ENCODE measurements at places on chromosomes 6 and 20. TPM values are rescaled to one million over a fixed set of nuclear protein-coding genes. Genes with fewer than 3 reads are reported as not detected.

- no peak for DNase-seq
Observed at GRCh38 chr6:4901386-4902061, 102.3 kb downstream of the RPP40 start.

DNA sequence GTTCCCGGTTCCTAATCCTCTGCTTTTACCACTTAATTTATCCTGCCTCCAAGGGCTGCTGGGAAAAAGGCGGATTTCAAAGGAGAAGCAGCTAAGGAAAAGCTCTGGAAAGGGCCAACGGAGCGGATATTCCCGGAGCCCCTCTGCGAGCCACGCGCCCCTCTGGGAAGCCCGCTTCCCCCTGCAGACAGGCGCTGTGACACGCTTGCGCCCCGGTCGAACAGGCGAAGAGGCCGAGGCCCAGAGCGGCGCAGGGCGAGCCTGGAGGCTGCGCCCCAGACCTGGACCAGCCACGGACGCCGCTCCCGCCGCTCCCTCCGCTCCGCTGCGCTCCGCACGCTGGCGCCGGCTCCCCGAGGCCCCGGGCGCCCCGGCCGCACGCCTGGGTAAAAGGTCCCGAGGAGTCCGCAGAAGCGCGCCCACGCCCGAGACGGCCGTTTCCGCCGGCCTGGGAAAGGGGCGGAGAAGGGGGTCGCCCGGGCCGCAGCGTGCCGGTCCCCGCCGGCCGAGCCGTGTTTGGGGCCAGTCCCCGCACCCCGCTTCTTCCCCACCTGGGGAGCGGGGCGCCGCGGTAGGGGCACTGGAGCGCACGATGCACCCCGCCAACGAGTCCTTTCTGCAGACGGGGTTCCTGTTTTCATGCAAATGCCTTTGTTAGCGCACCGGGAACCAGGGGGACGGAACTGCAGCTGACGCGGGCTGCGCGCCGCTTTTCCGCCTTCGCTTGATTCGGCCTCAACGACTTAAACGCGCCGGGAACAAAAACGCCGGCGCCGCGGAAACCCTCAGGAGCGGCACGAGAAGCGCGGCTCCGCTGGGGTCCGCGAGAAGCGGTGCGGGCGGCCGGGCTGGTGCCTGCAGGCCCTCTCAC, 91.9 kb upstream of the SIRPA start:
- DNase-seq: peak; percentile 37

DNA sequence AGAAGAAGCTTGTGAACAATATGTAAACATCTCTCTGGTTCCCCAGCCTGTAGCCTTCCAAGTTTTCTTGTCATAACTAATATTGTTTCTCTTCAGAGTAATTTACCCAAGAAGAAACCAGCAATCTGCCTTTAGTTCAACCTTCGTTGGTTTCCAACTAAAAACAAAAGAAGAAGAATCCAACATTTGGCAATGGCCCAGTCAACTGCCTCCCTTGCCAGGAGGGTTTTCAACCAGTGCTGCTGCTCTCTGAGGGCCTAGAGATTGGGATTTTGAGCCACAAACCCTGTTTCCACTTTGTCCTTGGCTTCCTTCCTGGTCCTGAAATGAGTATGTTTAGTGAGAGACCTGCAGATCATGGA, 395.8 kb upstream of the CNR1 start:
- no peak for DNase-seq

GRCh38 chr6:155771822-155772221, 316.2 kb upstream of the NOX3 start:
- DNase-seq: no peak

DNA sequence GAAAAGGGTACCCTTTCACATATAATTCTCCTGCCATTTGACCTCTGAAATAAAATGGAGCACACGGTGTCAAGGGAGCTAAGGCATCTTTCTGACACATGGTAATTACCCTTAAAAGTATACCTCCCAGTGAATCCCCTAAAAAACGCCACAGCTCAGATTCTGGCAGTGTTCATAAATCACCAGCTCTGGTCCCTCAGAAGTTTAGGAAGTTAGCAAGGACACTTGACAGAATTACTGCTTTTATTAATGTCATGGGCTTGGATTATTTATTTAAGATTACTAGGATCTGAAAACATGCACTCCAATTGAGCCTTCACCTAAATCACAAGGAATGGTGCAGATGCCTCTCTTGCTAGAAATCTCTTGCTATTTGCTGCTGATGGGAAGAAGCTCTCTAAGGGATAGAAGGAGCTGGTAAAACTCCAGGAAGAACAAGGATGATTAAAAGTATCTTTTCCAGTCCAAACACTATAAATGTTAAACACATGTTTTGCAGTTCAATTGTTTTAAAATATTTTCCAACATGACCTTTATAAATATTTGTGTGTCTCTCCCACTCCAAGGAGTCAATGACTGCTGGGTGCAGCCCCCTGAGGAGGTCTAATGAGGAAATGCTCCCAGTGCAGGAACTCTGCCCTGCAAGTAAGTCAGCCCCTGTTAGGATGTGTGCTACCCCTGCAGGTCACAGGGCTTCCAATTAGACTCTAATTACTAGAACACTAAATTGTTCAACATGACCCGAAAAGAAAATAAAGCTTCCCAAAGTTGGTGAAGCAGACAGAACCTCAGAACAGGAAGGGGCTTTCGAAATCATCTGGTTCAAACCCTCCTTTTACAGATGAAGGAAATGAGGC, 230.3 kb downstream of the TFAP2A start:
- DNase-seq: no peak

GRCh38 chr6:97394160-97394748, 111.2 kb upstream of the MMS22L start:
- peak; percentile 21 for DNase-seq

- DNase-seq: no peak
Observed at GRCh38 chr6:145278163-145278807, 457.0 kb downstream of the EPM2A start.

DNA sequence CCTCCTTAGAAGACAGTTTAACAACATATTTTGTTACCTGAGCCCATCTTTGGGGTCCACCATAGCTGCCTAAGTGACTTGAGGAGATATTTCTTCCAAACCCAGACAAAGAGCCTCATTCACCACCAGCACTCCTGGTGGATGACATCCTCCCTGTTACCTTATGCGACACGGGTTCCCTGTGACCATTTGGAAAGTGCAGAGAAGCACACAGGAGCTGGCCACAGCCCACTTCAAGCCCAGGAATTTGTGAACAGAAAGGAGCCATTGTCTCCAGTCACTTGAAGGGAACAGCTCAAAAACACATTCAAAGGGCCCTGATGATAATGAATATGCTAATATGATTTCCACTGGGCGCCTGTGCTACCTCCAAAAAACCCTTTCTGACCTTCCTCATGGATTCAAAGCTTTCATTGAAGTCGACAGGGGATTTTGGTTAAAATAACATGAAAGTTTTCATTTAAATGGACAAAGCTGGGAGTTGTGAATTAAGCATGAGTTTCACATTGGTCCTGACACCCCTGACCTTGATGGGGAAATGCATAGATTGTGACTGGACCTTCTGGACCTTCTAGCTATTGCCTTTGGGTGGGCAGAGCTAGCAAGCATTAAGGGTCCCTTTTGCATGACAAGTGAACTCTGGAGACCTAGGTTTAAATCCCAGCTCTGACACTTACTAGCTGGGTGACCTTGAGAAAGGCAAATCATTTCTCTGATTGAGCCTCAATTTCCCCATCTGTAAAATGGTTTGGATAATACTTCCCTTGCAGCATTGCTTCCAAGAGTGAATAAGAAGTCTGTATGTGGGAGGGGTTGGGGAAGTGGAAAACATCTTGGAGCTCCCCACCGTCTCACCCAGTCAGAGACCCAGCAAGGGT, 83.3 kb upstream of the SIRPA start:
- DNase-seq: no peak

- DNase-seq: no peak
Observed at GRCh38 chr6:155829646-155830045, 374.0 kb upstream of the NOX3 start.

GRCh38 chr6:84967389-84967788, 203.0 kb upstream of the TBX18 start:
- no peak for DNase-seq

- no peak for DNase-seq
Observed at GRCh38 chr20:7868108-7868507, 72.2 kb downstream of the HAO1 start.

DNA sequence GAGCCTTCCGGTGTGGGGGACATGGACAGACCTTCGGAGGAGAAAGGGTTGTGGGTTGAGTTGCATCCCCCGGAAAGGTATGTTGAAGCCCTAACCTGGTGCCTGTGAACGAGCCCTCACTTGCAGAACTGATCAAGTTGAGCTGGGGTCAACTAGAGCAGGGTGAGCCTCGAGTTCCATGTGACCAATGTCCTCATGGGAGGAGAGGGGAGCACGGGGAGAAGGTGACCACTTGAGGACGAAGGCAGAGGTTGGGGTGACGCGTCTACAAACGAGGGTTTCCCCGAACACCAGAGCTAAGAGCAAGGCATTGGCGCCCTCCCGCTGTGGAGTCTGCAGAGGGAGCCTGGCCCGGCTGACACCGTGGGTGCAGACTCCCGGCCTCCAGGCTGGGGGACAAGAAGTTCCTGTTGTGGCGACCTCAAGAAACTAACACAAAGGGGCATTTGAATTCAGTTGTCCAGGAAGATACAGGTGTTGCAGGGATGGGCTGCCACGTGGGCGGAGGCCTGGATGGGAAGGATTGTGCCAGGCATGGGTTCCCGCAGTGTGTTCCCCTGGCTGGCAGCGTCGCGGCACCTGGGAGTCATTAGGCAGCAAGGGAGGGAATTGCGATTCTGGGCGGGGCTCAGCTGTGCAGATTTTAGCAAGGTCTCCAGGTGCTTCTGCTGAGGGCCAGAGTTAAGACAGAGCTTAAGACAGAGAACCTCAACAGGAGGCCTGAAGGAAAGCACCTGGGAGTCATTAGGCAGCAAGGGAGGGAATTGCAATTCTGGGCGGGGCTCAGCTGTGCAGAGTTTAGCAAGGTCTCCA, 20.4 kb upstream of the UNC93A start:
- DNase-seq: no peak

DNA sequence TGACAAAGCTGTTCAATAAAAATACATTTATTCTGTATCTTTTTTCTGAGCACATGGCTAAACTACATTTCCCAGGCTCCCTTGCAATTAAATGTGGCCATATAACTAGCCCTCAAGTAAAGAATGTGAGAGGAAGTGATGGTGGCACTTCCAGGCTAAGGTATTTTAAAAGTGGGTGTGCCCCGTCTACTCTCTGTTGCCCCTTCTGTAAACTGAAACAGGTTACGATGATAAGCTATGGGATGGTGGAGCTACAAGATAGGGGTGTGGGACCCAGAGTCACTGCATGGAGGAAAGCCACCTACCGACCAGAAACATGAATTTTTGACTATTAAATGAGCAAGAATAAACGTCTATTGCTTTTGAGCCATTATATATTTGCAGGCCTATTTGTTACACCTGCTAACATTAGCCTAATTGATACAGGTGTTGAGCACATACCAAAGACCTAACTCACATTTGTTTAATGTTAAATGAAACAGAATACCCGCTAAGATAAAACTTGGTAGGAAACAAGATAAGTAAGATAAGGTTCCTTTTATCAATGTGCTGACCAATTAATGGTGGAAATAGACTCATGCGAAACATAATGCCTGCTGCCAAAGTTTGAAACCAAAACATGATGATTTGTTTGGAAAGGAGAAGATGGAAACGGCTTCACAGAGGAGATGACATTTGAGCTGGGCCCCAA, 3.1 kb downstream of the FYN start:
- DNase-seq: no peak

- no peak for DNase-seq
Observed at GRCh38 chr6:140909156-140909555, 1223.6 kb upstream of the GJE1 start.

GRCh38 chr6:150184850-150185731, 42.2 kb downstream of the PPP1R14C start:
- DNase-seq: no peak

DNA sequence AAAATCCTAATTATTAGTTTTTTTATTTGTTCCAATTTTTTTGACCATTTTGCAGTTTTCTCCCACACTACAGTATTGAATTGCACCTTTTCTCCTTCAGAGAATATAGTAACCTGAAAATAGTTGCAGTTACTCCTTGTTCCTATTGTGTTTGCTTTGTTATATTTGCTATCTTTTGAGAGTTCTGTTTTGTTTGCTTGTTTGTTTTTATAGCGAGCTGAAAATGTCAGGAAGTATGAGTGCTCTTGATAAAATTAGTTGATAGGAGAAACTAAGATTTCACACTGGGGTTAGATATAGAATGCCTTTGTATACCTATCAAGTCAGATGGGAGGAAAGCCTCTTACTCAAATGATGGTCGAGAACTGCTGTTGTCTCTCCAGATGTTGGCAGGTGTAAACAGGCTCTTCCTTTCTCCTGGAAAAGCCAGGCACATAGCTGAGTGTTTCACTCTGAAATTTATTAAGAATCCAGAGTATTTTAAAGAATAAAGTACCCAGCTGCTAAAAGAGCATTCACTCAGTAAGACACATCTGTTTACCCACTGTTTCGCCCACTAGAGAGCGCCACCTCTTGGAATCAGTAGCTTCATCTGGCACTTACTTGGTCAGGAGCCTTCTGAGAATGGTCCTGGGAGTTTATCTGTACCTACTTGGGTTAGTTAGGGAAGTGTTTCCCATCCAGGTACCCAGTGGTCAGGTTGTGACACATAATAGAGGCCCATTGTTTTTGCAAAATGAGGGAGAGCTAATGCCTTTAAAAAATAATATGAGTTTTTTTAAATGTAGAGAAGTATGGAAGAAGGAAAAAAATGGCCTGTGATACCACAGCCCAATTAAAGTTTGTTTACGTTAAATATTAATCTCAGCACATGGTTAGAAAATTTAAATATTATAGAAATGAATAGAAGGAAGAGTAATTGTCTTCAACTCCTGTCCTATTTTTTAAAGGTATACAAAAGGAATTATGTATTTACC, 11.2 kb downstream of the NT5DC1 start:
- DNase-seq: no peak

- DNase-seq: no peak
Observed at GRCh38 chr20:47796971-47797370, 11.7 kb upstream of the SULF2 start.

DNA sequence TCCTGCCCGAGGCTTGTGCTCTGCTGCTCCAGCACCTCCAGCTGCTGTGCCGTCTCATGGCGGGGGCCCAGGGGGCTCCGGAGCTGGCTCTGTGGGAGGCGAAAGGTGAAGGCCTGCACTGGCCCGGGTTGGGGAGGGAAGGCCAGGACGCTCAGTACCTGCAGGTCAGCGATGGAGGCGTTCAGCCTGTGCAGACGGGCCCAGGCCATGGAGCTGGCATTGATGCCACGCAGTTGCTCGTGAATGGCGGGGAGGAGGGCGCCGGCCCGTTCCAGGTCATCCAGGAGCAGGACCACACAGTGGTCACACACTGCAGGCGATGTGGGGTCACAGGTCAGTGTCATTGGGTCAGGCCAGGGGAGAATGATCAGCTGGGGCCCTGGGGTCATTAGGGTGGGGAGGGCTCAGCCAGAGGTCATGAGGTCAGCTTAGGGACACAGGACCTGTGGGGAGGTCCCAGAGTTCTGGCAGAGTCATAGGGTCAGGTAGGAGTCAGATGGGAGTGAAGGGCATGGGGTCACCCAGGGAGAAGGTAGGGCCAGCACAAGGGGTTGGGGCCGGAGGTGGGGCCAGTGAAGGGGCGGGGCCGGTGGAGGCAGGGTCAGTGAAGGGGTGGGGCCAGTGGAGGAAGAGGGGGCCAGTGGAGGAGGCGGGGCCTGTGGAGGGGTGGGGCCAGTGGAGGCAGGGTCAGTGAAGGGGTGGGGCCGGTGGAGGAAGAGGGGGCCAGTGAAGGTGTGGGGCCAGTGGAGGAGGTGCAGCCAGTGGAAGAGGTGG, 18.0 kb downstream of the ADRM1 start:
- DNase-seq: no peak

The MAS1 gene
- not detected for total RNA-seq

The SNTA1 gene
- 6.7 TPM for total RNA-seq

The SNX9 gene
- total RNA-seq: 29.3 TPM

The FBXO9 gene
- 85.7 TPM for total RNA-seq

The MAP7 gene
- total RNA-seq: 101 TPM

The STX11 gene
- total RNA-seq: not detected

The INSM1 gene
- total RNA-seq: 46.1 TPM

All from progenitor cell of endocrine pancreas (in vitro differentiated cells).